ENCODE measurements at places on chromosomes 3 and 15. TPM values are rescaled to one million over a fixed set of nuclear protein-coding genes. Genes with fewer than 3 reads are reported as not detected.

DNA sequence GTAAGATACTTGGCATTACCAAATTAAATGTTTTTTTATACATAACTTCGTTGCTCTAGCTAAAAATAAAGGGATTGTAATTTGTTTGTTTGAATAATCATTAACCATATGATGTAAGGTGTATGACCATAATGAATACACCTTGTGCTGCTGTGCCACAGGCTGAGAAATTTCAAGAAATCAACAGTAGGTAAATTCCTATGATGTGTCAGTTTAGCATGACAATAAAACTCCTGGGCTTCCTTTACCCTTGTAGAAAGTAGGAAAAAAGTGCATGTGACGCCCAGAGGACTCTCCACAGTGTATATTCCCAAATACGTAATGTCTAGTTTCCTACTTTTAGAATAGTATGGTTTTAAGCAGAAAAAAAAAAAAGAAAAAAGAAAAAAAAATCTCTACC is 208.1 kb downstream of the SATB1 start:
- no peak for DNase-seq
- no peak overlapping the region for H3K4me3 ChIP-seq

DNA sequence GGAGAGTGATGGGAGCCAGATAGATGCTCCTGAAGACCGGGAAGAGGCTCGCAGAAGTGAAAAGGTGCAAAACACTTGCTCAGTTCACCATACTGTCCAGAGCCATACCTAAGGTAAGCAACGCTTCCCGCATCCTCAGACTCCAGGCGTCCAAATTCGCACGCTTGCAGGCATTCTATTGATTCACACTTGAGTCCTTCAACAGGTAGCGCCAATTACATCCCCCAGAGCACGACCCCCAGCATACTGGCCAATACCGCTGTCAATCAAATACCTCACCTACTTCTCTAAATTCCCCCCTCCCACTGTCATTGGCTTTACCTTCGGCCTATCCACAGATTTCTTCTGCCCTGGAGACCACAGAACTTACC is 361 bp upstream of the STXBP5L start:
- H3K4me1 ChIP-seq: peaks cover 13% of the 10 kb centered on the region
- H3K27me3 ChIP-seq: peaks cover 45% of the 10 kb centered on the region
- H3K36me3 ChIP-seq: no peaks in the 10 kb centered on the region
- H3K4me3 ChIP-seq: peak overlapping the region; percentile 42

- H3K4me1 ChIP-seq: no peaks in the 10 kb centered on the region
- no peak for DNase-seq
- H3K36me3 ChIP-seq: no peaks in the 10 kb centered on the region
- H3K27me3 ChIP-seq: peaks cover 36% of the 10 kb centered on the region
- no peak overlapping the region for H3K27ac ChIP-seq
- no peak overlapping the region for H3K4me3 ChIP-seq
Observed at GRCh38 chr15:73756390-73756789, 3.2 kb upstream of the INSYN1 start.

DNA sequence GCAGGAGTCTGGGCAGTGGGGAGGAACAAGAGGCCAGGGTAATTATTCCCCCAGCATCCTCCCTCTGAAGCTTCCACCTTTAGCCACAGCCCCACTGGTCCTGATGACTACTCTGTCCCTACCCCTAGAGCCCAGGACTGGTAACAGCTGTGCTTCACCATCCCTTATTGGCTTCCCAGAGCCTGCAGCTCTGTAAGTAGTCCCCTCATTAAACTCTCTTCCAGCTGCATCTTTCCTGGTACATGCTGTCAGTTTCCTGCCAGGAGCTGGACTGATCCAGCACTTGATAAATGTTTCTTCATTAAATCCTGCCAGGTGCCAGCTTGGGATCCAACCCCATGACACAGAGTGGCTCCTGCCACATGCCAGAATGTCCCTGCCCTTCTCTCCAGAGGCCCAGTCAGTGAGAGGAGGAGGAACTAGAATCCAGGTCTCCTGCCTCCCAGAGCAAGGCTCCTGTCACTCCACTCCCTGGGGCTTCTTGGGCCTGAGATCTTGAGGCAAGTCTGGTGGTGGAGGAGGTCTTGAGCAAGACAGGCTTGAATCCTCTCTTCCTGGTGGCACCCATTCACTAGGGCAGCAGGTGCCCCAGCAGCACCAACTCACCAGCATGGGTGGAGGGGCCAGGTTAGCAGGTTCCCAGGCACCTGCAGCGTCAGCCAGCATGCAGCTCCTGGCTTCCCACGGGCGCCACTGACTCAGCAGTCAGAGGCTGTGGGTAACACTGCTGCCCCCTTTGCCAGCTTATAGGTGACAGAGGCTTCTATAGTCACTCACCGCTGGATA is 27.6 kb downstream of the FBXW12 start:
- no peaks in the 10 kb centered on the region for H3K4me1 ChIP-seq
- no peak overlapping the region for H3K4me3 ChIP-seq
- peaks cover 3% of the 10 kb centered on the region for H3K27me3 ChIP-seq
- DNase-seq: no peak

Gene OSBPL10
- 0.89 TPM for total RNA-seq

GRCh38 chr3:196274585-196274984 is 12.9 kb downstream of the PCYT1A start:
- H3K27me3 ChIP-seq: no peaks in the 10 kb centered on the region
- DNase-seq: peak; percentile 85
- peak overlapping the region; percentile 92 for H3K27ac ChIP-seq
- H3K4me1 ChIP-seq: peaks cover 61% of the 10 kb centered on the region
- H3K4me3 ChIP-seq: peak overlapping the region; percentile 69

GRCh38 chr15:40421246-40422157 is 15.9 kb downstream of the IVD start:
- H3K4me3 ChIP-seq: no peak overlapping the region
- peaks cover 2% of the 10 kb centered on the region for H3K4me1 ChIP-seq
- H3K36me3 ChIP-seq: peaks cover 6% of the 10 kb centered on the region
- H3K27ac ChIP-seq: no peak overlapping the region
- peak; percentile 81 for DNase-seq

Gene ADAMTS7
- 0.12 TPM for total RNA-seq

GRCh38 chr3:129723558-129724324 is 117.3 kb upstream of the PLXND1 start:
- no peak for DNase-seq
- no peak overlapping the region for H3K27ac ChIP-seq
- H3K4me1 ChIP-seq: no peaks in the 10 kb centered on the region
- no peaks in the 10 kb centered on the region for H3K27me3 ChIP-seq

Gene ZPLD1
- total RNA-seq: not detected

- H3K27me3 ChIP-seq: no peaks in the 10 kb centered on the region
- no peaks in the 10 kb centered on the region for H3K4me1 ChIP-seq
- no peak overlapping the region for H3K27ac ChIP-seq
- no peak for DNase-seq
- no peaks in the 10 kb centered on the region for H3K36me3 ChIP-seq
- H3K4me3 ChIP-seq: no peak overlapping the region
Observed at GRCh38 chr3:37668818-37669610, 192.7 kb upstream of the CTDSPL start.

Gene KCNMB3
- 0.60 TPM for total RNA-seq

Gene SLC28A2
- not detected for total RNA-seq

- no peak overlapping the region for H3K4me3 ChIP-seq
- no peaks in the 10 kb centered on the region for H3K36me3 ChIP-seq
- H3K4me1 ChIP-seq: no peaks in the 10 kb centered on the region
- H3K27ac ChIP-seq: no peak overlapping the region
Observed at GRCh38 chr3:84487296-84487695, 471.5 kb upstream of the CADM2 start.

Gene ITGA11
- total RNA-seq: 1.1 TPM

Gene RAP2B
- total RNA-seq: 23.7 TPM

GRCh38 chr3:193452338-193452737 is 73.8 kb upstream of the ATP13A5 start:
- no peak overlapping the region for H3K27ac ChIP-seq
- no peaks in the 10 kb centered on the region for H3K27me3 ChIP-seq
- H3K4me3 ChIP-seq: no peak overlapping the region

Gene AGBL1
- total RNA-seq: not detected

Gene ZBTB38
- 20.0 TPM for total RNA-seq

- no peak overlapping the region for H3K4me3 ChIP-seq
- H3K27me3 ChIP-seq: no peaks in the 10 kb centered on the region
- no peak for DNase-seq
- no peak overlapping the region for H3K27ac ChIP-seq
- no peaks in the 10 kb centered on the region for H3K36me3 ChIP-seq
Observed at GRCh38 chr15:27958911-27959578, 140.1 kb downstream of the OCA2 start.

- no peaks in the 10 kb centered on the region for H3K27me3 ChIP-seq
- no peak for DNase-seq
- peaks cover 64% of the 10 kb centered on the region for H3K4me1 ChIP-seq
- H3K36me3 ChIP-seq: peaks cover 21% of the 10 kb centered on the region
Observed at GRCh38 chr3:72376956-72377710, 471.1 kb downstream of the SHQ1 start.

- H3K27ac ChIP-seq: no peak overlapping the region
- no peaks in the 10 kb centered on the region for H3K27me3 ChIP-seq
- no peak for DNase-seq
- H3K4me3 ChIP-seq: no peak overlapping the region
- H3K4me1 ChIP-seq: no peaks in the 10 kb centered on the region
Observed at GRCh38 chr3:182115328-182116015, 403.7 kb downstream of the SOX2 start.
